ENCODE measurements at places on chromosomes 5 and 9.

DNA sequence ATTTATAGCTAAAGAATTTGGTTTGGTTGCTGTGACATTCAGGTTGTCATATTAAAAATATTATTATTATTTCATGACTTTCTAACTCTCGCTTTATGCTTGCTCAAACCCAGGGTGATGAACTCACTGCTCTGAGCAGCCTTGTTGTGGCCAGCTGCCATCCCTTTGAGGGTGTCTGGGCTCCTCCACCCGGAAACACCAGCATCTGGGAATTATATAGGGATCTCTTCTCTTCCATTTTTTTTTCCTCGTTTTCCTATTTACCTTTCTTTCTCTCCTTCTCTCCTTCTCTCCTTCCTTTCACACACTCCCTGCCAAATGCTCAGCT is 355.8 kb upstream of the SMARCA2 start:
- no peak for DNase-seq

DNA sequence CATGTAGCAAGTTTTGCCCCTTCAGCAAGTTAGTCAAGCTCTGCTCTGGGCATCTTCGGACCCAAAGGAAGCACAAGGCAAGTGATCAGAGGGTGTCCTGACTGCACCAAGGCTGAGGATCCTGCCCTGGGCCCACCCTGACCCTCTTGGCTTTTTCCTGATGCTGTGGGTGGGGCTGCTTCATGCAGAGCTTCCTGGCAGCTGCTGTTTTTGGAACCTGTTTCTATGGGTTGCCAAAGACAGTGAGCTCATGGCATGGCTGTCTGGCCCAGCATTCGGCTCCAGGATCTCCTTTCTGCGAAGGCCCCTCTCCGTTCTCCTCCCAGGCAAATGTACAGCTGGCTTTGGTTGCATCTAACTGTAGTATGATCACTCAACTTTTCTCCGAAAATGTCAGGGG is 497.9 kb downstream of the ARHGEF28 start:
- no peak for DNase-seq

DNA sequence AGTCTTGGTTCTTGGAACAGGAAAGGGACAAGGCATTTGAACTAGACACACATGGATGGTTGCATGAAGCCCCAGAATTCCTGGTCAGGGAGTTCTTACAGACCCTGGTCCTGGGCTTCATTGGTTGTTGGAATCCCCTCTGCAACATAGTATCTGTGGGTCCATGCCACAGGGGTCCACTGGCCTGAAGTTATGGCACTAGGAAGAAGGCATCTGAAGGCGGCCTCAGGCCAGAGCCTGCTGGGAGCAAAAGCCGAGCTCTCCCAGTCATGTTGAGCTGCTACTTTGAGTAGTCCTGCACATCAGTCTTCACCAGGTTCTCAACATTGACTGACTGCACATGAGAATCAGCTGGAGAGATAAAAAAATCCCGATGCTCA is 71.1 kb upstream of the PITX1 start:
- no peak for DNase-seq

GRCh38 chr9:91945277-91946085 is 4.5 kb downstream of the ROR2 start:
- DNase-seq, result no peak

DNA sequence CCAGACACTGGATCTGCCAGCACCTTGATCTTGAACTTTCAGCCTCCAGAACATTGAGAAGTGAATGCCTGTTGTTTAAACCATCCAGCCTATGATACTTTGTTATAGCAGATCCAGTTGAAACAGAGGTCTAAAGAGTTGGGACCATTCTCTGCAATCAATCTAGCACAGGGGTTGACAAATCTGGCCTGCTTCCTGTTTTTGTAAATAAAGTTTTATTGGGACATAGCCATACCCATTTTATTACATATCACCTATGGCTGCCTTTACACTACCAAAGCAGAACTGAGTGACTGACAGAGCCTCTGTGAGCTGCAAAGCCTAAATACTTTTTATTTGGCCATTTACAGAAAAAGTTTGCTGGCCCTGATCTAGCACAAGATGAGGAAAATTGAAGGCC is 62.0 kb downstream of the BARX1 start:
- DNase-seq, result no peak

Data from iPS DF 19.7 (cell line).